ENCODE measurements at places on chromosomes 7 and 10. TPM values are rescaled to one million over a fixed set of nuclear protein-coding genes. Genes with fewer than 3 reads are reported as not detected.

The SERPINE1 gene
- total RNA-seq = 2.0 TPM

The DPP6 gene
- total RNA-seq = not detected

The UBTD1 gene
- total RNA-seq = 6.6 TPM

The HOXA3 gene
- total RNA-seq = 3.6 TPM

The ITGB1 gene
- 70.5 TPM for total RNA-seq

The C7orf57 gene
- 0.57 TPM for total RNA-seq

The HDAC9 gene
- total RNA-seq = 1.2 TPM

The ARHGEF35 gene
- 16.5 TPM for total RNA-seq

The PKD2L1 gene
- total RNA-seq = not detected

The ANKRD1 gene
- not detected for total RNA-seq

GRCh38 chr7:117675497-117676435 lies 195.9 kb downstream of the CFTR start:
- no peak overlapping the region for H3K27ac ChIP-seq
- H3K4me1 ChIP-seq = peaks cover 31% of the 10 kb centered on the region
- H3K4me3 ChIP-seq = no peak overlapping the region
- H3K36me3 ChIP-seq = no peaks in the 10 kb centered on the region

- no peak for DNase-seq
- no peaks in the 10 kb centered on the region for H3K27me3 ChIP-seq
- no peak overlapping the region for H3K4me3 ChIP-seq
- H3K36me3 ChIP-seq = no peaks in the 10 kb centered on the region
- H3K4me1 ChIP-seq = peaks cover 36% of the 10 kb centered on the region
- peak overlapping the region; percentile 46 for H3K27ac ChIP-seq
These were observed 14.2 kb downstream of the DOCK1 start for GRCh38 chr10:126919426-126919825.

- H3K27me3 ChIP-seq = no peaks in the 10 kb centered on the region
- peak overlapping the region; percentile 36 for H3K27ac ChIP-seq
- H3K36me3 ChIP-seq = no peaks in the 10 kb centered on the region
- no peak overlapping the region for H3K4me3 ChIP-seq
- H3K4me1 ChIP-seq = peaks cover 18% of the 10 kb centered on the region
These were observed 501.6 kb downstream of the GALNT17 start for GRCh38 chr7:71633551-71634008.

GRCh38 chr7:80385508-80385907 lies 126.4 kb downstream of the GNAT3 start:
- H3K27me3 ChIP-seq = no peaks in the 10 kb centered on the region
- H3K4me1 ChIP-seq = no peaks in the 10 kb centered on the region
- H3K27ac ChIP-seq = no peak overlapping the region
- no peak overlapping the region for H3K4me3 ChIP-seq
- DNase-seq = no peak
- H3K36me3 ChIP-seq = no peaks in the 10 kb centered on the region

GRCh38 chr10:48400850-48401220 lies 94.4 kb downstream of the MAPK8 start:
- no peaks in the 10 kb centered on the region for H3K27me3 ChIP-seq
- DNase-seq = no peak
- peaks cover 16% of the 10 kb centered on the region for H3K4me1 ChIP-seq
- no peak overlapping the region for H3K27ac ChIP-seq
- no peak overlapping the region for H3K4me3 ChIP-seq

GRCh38 chr7:30329716-30330115 lies 45.3 kb downstream of the ZNRF2 start:
- H3K27ac ChIP-seq = peak overlapping the region; percentile 1
- no peak overlapping the region for H3K4me3 ChIP-seq
- peaks cover 32% of the 10 kb centered on the region for H3K4me1 ChIP-seq
- H3K27me3 ChIP-seq = no peaks in the 10 kb centered on the region
- peaks cover 12% of the 10 kb centered on the region for H3K36me3 ChIP-seq

DNA sequence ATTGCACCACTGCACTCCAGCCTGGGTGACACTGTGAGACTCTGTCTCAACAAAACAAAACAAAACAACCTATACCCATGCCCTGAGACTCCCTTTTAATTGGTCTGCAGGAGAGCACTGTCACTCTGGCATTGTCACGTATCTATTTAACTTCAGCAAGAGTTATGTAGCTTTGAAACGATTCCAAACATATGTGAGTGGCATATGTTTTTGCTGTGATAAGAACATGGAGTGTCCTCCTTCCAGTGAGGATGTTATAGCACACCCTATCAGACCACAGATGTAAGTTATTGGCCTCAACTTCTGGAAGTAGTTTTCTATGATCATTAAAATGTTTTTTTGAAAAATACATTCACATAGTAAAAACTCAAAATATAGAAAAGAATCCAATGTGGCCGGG lies 15.5 kb upstream of the DNAJC12 start:
- H3K36me3 ChIP-seq = no peaks in the 10 kb centered on the region
- H3K4me1 ChIP-seq = peaks cover 5% of the 10 kb centered on the region
- no peak for DNase-seq
- H3K27ac ChIP-seq = no peak overlapping the region

DNA sequence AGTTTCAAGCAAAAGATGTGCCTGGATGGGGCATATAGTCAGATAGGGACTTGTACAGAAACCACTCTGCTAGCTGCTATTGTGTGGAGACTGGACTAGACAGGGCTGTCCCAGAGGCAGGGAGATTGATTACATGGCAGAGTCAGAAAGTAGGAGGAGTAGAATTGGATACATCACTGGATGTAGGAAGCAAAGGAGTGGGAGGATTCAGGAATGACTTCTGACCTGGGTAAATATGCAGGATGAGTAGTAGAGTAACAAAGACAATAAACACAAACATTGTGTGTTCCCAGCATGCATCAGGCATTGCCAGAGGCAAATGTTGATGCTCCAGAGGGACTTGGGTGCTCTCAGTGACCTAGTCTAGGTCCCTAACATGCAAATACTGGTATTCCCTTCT lies 30.9 kb upstream of the MAT1A start:
- no peak for DNase-seq
- peaks cover 13% of the 10 kb centered on the region for H3K27me3 ChIP-seq
- no peak overlapping the region for H3K27ac ChIP-seq
- no peak overlapping the region for H3K4me3 ChIP-seq
- no peaks in the 10 kb centered on the region for H3K36me3 ChIP-seq

GRCh38 chr7:49324707-49325106 lies 400.4 kb downstream of the CDC14C start:
- H3K27me3 ChIP-seq = no peaks in the 10 kb centered on the region
- H3K27ac ChIP-seq = no peak overlapping the region
- DNase-seq = no peak

GRCh38 chr10:73586583-73586984 lies 4.6 kb downstream of the USP54 start:
- no peak overlapping the region for H3K4me3 ChIP-seq
- H3K36me3 ChIP-seq = no peaks in the 10 kb centered on the region
- peaks cover 6% of the 10 kb centered on the region for H3K4me1 ChIP-seq
- peak overlapping the region; percentile 55 for H3K27ac ChIP-seq

GRCh38 chr10:102876747-102877153 lies 7.5 kb downstream of the AS3MT start:
- DNase-seq = no peak
- H3K36me3 ChIP-seq = no peaks in the 10 kb centered on the region
- no peaks in the 10 kb centered on the region for H3K27me3 ChIP-seq
- no peak overlapping the region for H3K4me3 ChIP-seq
- H3K27ac ChIP-seq = no peak overlapping the region

DNA sequence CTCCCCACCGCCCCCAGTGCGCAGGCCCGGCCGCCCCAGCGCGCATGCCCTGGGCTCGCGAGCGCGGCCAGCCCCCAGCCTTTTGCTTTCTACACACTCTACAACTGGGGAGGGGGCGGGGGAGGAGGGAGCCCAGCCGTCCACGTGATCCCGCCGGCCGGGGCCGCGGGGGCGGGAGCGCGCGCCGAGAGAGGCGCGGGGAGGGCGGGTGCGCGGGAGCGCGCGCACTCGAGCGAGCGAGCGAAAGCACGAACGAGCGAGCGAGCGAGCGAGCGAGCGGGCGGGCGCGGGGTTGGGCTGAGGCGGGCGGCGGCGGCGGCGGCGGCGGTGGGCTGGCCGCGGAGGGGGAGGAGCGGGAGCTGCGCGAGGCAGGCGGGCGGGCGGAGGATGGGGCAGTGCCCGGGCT lies at the start of gene AUTS2:
Gene AUTS2, plus strand, starts transcription at position 395 of the 406 bp plus-strand sequence. CDS start 1,179 bp downstream, outside the sequence.
- no peaks in the 10 kb centered on the region for H3K27me3 ChIP-seq
- H3K27ac ChIP-seq = peak within 1 kb of the TSS; percentile 91
- peak within 1 kb of the TSS; percentile 73 for H3K4me3 ChIP-seq
- DNase-seq = peak; percentile 7
- H3K4me1 ChIP-seq = peaks cover 17% of the 10 kb centered on the region
- H3K36me3 ChIP-seq = no peaks in the 10 kb centered on the region

- no peaks in the 10 kb centered on the region for H3K4me1 ChIP-seq
- H3K4me3 ChIP-seq = no peak overlapping the region
- DNase-seq = no peak
- H3K27ac ChIP-seq = no peak overlapping the region
- H3K27me3 ChIP-seq = no peaks in the 10 kb centered on the region
These were observed 79.3 kb downstream of the CSTF2T start for GRCh38 chr10:51620131-51620530.

- H3K27ac ChIP-seq = peak overlapping the region; percentile 100
- no peak for DNase-seq
- H3K4me1 ChIP-seq = peaks cover 44% of the 10 kb centered on the region
- H3K36me3 ChIP-seq = no peaks in the 10 kb centered on the region
- peak overlapping the region; percentile 89 for H3K4me3 ChIP-seq
These were observed 1.6 kb upstream of the GTF2I start for GRCh38 chr7:74655768-74656440.

DNA sequence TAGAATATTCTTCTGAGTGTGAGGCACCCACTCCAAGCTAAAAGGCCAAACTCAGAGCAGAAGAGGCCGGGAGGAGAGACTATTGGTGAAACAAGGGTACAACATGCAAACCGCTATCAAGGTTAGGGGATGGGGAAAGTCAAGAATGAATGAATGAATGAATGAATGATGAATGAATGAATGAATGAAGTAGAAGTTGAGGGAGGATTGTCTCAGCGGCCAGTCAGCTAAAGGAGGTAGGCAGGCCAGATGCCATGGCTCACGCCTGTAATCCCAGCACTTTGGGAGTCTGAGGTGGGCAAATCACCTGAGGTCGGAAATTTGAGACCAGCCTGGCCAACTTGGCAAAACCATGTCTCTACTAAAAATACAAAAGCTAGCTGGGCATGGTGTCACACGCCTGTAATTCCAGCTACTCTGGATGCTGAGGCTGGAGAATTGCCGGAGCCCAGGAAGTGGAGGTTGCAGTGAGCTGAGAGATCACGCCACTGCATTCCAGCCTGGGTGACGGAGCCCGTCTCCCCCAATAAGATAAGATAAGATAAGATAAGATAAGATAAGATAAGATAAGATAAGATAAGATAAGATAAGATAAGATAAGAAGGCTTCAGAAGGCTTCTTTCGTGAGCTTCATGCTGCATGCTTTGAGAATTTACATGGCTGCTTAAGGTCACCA lies 250.8 kb downstream of the CCDC3 start:
- H3K4me1 ChIP-seq = no peaks in the 10 kb centered on the region
- H3K4me3 ChIP-seq = no peak overlapping the region
- no peaks in the 10 kb centered on the region for H3K27me3 ChIP-seq

DNA sequence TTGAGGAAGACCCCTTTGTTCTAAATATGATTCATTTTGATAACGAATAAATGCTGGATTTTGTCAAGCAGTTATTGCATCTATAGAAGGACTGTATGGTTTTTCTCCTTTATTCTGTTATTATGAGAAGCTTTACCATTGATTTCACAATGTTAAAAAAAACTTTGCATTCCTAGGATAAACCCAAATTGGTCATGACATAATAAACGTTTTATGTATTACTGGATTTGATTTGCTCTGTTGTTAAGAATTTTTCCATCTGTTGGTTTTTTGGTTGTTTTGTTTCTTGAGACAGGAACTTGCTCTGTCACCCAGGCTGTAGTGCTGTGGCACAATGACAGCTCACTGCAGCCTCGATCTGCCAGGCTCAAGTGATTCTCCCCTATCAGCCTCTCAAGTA lies 2.2 kb upstream of the DNA2 start:
- H3K36me3 ChIP-seq = no peaks in the 10 kb centered on the region
- peaks cover 22% of the 10 kb centered on the region for H3K4me1 ChIP-seq
- no peaks in the 10 kb centered on the region for H3K27me3 ChIP-seq
- no peak overlapping the region for H3K4me3 ChIP-seq
- DNase-seq = no peak

DNA sequence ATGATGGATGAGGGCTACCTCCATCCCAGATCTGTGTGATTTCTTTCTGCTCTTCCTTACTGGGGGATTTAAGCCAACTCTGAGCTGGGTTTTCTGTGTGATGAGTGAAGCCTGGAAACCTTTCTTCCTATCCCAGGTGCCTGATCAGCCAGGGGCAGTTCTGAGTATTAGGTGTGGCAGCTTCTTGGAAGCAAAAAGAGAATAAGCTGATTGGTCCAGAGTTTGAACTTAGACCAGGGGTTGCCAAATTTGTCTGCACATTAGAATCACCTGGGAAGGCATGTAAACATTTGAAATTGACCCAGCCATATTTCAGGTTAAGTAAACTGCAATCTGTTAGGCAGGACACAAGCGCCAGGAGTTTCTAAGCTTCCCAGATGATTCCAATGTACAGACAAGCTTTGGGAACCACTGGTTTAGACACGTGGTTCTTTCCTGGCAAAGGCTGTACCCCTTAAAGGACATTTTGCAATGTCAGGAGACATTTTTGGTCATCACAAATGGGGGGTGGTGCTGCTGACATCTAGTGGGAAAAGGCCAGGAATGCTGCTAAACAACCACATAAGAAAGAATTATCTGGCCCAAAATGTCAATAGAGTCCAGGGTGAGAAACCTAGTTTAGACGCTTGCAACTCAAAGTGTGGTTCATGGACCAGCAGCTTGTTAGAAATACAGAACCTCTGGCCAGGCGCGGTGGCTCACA lies 160.5 kb upstream of the GHITM start:
- H3K27me3 ChIP-seq = no peaks in the 10 kb centered on the region
- no peak overlapping the region for H3K4me3 ChIP-seq
- H3K4me1 ChIP-seq = no peaks in the 10 kb centered on the region
- no peak overlapping the region for H3K27ac ChIP-seq
- DNase-seq = no peak

DNA sequence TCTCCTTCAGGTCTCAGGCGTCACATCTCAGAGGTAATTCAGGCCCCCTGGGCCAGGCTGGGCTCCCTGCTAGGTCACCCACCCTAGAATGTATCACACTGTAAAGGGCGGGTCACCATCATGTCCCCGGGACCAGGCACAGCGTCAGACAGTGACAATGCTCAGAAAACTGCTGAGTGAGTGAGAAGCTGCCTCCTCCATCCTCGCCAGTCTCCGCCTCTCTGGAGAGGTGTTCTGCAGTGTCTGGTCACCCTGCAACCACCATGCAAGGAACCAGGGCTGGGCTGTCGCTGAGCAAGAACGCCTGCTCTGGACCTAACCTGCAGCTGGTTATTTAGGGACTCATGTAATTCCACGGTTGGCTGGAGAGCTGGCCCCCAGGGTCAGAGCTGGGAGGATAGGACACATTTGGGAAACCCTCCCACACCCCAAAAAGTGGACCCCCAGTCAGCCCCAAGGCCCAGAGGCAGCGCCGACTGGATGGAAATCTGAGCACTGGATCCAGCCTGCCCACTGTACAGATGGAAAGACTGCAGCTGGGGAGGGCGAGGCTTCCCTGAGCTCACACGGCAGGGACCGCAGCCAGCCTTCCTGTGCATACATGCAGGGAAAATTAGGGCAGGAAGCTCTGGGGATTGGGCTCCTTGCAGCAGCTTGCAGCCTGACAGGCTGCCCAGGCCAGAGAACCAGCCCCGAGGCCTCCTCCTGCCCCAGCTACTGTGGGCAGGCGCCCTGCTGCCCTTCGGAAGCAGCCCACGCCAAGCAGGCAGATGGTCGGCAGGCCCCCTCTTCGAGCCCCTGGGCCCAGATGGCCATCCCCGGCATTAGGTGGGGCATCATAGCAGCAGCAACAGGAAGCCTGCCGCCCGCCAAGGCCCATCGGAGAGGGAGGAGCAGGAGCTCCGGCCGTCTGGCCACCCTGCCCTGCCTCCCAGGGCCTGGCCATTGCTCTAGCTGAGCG lies 105.4 kb upstream of the ZMIZ1 start:
- H3K4me3 ChIP-seq = no peak overlapping the region
- H3K36me3 ChIP-seq = no peaks in the 10 kb centered on the region

Data from esophagus squamous epithelium (tissue), 5 donors.